ENCODE measurements at places on chromosomes 12 and 14. TPM values are rescaled to one million over a fixed set of nuclear protein-coding genes. Genes with fewer than 3 reads are reported as not detected.

The MAP3K9 gene
- total RNA-seq = 1.7 TPM

The IL22 gene
- total RNA-seq = not detected

The SRRM4 gene
- 0.43 TPM for total RNA-seq

The C12orf56 gene
- total RNA-seq = not detected

The ENDOU gene
- total RNA-seq = not detected

The P2RX2 gene
- total RNA-seq = not detected

The CPNE8 gene
- total RNA-seq = 8.3 TPM

The CELA1 gene
- total RNA-seq = not detected

The AMHR2 gene
- total RNA-seq = not detected

The ST8SIA1 gene
- 3.6 TPM for total RNA-seq

The ATL1 gene
- total RNA-seq = 1.1 TPM

The CCDC196 gene
- total RNA-seq = not detected

The DENND5B gene
- total RNA-seq = 37.1 TPM

The RNASE7 gene
- total RNA-seq = not detected

The GALNT6 gene
- 1.7 TPM for total RNA-seq

The INHBC gene
- total RNA-seq = not detected

The SYCP3 gene
- total RNA-seq = not detected

The SSTR1 gene
- total RNA-seq = 0.51 TPM

The KLRF1 gene
- 0.24 TPM for total RNA-seq

The RPL10L gene
- total RNA-seq = not detected

The SYT1 gene
- total RNA-seq = 0.24 TPM

The HOXC5 gene
- total RNA-seq = not detected

The OVCH1 gene
- 0.24 TPM for total RNA-seq

The SLC10A1 gene
- total RNA-seq = not detected

The CD69 gene
- 0.32 TPM for total RNA-seq

The DPPA3 gene
- total RNA-seq = not detected

The RNASE4 gene
- 11.9 TPM for total RNA-seq

The AICDA gene
- 0.08 TPM for total RNA-seq

The TCP11L2 gene
- 93.7 TPM for total RNA-seq

The ART4 gene
- 5.6 TPM for total RNA-seq

The OTOGL gene
- total RNA-seq = 0.38 TPM

The GLT8D2 gene
- total RNA-seq = 8.8 TPM

The HEBP1 gene
- 63.5 TPM for total RNA-seq

The HPD gene
- total RNA-seq = 2.3 TPM

The PRH2 gene
- not detected for total RNA-seq

The CMTM5 gene
- 0.92 TPM for total RNA-seq

The ZNF891 gene
- total RNA-seq = 1.2 TPM

The USP44 gene
- 1.0 TPM for total RNA-seq

The MYF5 gene
- not detected for total RNA-seq

The TESPA1 gene
- 0.70 TPM for total RNA-seq

The PLXNC1 gene
- total RNA-seq = 3.0 TPM

The BDKRB1 gene
- not detected for total RNA-seq

The AMDHD1 gene
- 0.49 TPM for total RNA-seq

The C14orf180 gene
- total RNA-seq = 40.0 TPM

The PKP2 gene
- 378 TPM for total RNA-seq

The TAS2R9 gene
- not detected for total RNA-seq

The FAM161B gene
- 3.7 TPM for total RNA-seq

The FZD10 gene
- total RNA-seq = not detected

The KRT79 gene
- not detected for total RNA-seq

The RBP5 gene
- 0.54 TPM for total RNA-seq

The OSBPL8 gene
- 33.1 TPM for total RNA-seq

The ASPG gene
- 27.5 TPM for total RNA-seq

All from Right ventricle myocardium inferior (tissue), 1 donor.